ENCODE measurements at places on chromosomes 16 and 17. TPM values are rescaled to one million over a fixed set of nuclear protein-coding genes. Genes with fewer than 3 reads are reported as not detected.

DNA sequence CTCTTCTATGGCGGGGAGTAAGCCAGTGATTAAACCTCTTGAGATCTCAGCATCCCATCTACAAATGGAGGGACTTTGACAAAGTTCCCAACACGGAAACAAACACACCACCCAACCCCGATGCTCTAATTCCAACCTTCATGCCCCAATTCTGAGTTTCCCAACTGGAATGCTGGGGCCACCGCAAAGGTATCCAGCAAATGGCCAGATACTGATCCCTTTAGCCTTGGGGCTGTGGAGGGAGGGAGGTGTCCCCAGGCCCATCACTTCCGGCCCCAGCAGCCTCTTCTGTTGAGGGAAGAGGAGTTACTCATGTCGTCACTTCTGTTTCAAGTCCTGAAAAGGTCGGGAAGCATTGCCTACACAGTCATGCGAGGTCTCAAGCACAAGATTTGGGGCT lies 154.8 kb upstream of the RPH3AL start:
- DNase-seq: no peak

DNA sequence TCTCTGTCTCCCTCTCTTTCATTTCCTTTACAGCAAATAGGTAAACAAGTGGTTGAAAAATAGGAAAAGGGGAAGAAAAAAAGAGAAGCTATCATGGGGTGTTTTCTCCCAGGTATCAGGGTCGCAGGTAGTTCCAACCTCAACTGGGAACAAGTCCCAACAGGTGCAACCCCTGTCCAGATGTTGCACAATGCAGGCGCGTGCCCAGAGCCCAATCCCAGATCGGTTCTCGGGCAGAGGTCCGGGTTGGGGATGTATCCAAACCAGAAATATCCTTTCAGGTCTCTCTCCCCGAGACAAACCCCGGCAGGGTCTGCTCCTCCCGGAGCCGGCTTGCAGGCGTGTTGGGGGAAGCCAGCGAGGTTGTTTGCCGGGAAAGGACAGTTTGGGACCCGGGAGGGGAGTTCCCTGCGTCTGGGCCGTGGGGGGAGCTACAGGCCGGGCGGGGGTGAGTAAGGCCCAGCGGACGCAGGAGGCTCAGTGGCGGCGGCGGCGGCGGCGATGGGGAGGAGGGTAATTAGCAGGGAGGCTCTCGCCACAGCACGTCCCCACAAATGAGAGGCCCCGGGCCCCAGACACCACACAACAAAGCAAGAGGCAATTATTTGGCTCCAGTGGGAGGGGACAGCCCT lies 21.2 kb upstream of the SP6 start:
- DNase-seq: no peak

GRCh38 chr16:83906683-83907082 lies 7.8 kb downstream of the MLYCD start:
- DNase-seq: no peak

DNA sequence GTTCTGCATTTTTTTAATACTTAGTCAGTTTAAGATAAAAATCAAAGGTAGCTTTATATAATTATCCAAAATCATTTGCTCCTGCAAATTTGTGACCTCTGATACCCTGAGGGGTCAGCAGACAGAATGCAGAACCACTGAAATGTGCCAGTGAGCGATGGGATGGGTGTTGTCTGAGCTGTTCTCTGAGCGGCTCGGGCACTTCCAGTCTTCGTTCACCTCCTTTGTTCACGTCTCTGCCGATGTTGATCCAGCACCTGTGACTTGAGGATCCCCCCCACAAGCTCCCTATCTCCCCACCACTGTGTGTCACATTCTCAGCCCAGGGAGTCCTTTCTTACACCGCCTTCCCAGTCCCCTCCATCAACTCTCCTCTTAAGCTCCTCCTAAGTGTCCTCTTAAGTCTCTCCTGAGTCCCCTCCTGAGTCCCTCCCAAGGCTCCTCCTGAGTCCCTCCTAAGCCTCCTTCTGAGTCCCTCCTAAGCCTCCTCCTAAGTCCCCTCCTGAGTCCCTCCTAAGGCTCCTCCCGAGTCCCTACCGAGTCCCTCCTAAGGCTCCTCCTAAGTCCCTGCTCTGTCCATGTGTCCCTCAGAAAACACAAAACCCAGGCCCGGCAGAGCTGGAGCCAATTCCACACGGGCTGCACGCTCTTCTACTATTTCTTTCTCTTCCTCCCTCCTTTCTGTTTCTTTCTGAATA lies 47.5 kb downstream of the RNF213 start:
- no peak for DNase-seq

- no peak for DNase-seq
Measured at GRCh38 chr17:72640415-72641165, 451.9 kb downstream of the SLC39A11 start.

DNA sequence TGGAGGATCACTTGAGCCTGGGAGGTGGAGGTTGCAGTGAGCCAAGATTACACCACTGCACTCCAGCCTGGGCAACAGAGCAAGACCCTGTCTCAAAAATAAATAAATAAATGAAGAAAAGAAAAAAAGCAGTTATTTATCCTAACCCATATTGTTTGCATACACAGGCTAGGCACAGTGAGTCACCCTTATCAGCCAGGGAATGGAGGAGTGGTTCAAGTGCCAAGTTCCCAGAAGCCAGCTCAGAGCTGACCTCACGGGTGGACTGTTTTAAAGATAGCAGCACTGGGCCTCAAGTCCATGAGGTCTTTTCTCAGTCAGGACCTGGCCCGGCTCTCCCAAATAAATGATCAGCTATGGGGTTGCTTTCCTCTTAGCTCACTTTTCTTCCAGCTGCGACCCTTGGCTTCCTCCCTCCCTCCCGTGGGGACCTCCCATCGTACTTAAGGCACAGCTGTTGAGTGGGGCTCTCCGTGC lies 22.6 kb upstream of the MGAT5B start:
- DNase-seq: no peak

The DHX40 gene
- 16.1 TPM for total RNA-seq

GRCh38 chr17:39057701-39058206 lies 90.6 kb upstream of the FBXO47 start:
- DNase-seq: no peak

The APOBR gene
- 0.49 TPM for total RNA-seq

- DNase-seq: no peak
Measured at GRCh38 chr17:1976000-1976682, 49.0 kb downstream of the RTN4RL1 start.

DNA sequence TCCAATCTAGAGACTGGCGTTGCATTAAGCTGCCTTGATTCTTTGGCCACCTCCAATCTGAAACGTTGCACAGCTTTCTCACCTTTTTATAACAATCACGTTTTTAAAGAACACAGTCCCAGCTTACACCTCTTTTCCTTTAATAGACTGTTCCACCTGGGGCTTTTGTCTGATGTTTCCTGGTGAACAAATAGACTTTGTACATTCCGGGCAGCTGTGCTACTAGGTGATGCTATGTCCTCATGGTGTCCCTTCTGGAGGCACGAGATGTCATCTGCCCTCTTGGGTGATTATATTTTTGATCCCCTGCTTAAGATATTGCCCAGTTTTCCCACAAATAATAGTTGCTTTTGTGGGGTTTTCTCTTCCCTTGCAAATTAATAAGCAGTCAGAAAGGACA lies 225.5 kb downstream of the SOX9 start:
- no peak for DNase-seq

DNA sequence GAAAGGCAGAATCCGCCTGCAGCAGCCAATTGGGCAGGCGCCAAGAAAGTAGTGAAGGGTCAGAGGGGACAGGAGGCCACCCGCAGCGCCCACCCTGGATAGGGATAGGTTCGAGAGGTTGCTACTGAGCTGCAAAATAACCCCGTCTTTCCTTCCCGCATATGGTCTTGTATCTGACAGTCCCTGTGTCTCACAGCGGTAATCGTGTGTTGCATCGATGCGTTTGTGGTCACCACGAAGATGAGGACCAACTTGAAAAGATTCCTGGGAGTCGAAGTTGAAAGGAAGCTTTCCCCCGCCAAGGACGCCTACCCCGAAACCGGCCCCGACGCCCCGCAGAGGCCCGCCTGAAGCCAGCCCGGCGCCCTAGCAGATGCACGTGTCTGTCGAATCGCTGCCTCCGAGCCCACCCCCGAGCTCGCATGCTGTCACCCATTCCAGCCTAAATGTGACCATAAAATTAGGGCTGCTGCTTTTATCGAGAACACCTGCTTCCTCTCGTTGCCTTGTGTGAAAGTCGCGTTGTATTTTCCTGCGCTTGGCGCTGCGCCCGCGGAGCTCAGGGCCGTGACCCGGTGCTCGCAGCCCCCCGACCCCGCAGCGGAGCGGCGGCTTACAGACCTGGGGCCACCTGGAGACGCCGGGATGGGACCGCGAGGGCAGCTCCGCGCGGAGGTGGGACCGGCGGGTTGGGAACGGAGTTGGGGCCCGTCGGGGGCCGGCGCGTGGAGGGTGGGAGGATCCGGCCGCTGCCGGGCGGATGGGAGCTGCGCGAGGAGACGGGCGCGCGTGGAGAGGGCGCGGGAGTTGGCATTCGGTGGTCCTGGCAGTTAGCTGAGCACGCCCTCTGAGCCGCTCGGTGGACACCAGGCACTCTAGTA lies at the start of gene CMTM2:
CMTM2 (plus strand) TSS at position 813 of the 881 bp plus-strand sequence. CDS start 145 bp downstream, outside the sequence.
- DNase-seq: no peak

- DNase-seq: no peak
Measured at GRCh38 chr17:64378890-64379354, 11.7 kb downstream of the PECAM1 start.

The AGRP gene
- total RNA-seq: not detected

The CLEC10A gene
- 0.49 TPM for total RNA-seq
